ENCODE measurements at places on chromosomes 16 and 17.

- DNase-seq = no peak
Observed at GRCh38 chr17:68403122-68403521, 54.2 kb downstream of the WIPI1 start.

- DNase-seq = peak; percentile 71
Observed at GRCh38 chr16:391885-392335, 5.1 kb upstream of the NME4 start.

DNA sequence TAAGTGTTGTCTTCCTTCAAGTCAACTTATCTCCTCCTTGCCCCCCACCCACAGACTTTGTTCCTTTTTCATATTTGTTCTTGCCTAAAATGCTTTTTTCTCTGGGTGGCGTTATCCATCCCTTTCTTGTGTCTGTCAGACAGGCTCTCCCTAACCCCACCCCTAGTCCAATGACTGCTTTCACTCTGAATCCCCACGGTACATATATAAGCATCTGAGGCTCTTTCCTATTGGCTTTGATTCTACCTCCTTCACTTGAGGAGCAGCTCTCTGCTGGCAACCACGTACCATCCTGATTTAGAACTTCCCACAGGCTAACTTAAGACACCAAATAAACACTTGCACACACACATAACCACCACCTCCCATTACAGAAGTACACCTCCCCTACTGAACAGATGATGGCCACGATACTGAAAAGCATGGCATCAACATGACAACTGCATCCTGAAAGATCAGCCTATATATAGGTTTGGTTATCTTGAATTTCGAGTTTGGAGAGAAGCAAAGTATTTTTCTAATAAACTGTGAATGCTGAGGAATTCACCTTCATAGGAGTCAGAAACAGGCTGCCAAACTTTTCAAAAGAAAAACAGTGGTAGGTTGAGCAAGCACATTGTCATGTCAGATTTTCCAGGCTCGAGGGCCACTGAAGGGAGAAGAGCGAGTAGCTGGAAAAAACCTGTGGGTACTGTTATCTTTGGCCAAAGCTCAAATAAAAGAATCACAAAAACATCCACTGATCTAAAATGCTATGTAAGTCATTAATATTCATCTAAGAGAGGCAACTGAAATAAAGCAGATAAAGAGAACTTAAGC lies 24.3 kb downstream of the STAT3 start:
- DNase-seq = peak; percentile 88

- DNase-seq = no peak
Observed at GRCh38 chr16:52997922-52998321, 54.8 kb downstream of the CHD9NB start.
